Retinal pigment epithelial cell (primary cell): ENCODE measurements at places on chromosomes 13 and 19.

DNA sequence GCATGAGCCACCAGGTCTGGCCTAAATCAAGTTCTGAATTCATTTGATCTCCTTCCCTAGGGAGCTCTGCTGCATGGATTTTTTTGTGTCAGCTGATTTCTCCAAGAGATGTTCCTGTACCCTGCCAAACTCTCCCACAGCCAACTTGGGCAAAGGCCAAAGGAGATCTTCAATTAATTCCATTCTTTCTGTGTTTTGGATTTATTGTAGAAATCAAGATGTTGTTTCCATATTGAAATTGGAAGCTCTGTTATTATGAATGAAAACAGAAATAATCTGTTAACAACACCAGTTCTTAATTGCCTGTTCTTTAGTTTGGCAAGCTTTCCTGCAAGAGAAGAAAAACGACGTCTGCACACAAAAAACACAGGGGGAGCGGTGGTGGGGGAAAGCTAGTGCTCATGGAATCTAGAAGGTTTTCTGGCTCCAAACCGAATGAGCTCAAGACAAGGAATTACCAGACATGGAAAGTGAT is 86.5 kb upstream of the ABCC4 start:
- DNase-seq: no peak

DNA sequence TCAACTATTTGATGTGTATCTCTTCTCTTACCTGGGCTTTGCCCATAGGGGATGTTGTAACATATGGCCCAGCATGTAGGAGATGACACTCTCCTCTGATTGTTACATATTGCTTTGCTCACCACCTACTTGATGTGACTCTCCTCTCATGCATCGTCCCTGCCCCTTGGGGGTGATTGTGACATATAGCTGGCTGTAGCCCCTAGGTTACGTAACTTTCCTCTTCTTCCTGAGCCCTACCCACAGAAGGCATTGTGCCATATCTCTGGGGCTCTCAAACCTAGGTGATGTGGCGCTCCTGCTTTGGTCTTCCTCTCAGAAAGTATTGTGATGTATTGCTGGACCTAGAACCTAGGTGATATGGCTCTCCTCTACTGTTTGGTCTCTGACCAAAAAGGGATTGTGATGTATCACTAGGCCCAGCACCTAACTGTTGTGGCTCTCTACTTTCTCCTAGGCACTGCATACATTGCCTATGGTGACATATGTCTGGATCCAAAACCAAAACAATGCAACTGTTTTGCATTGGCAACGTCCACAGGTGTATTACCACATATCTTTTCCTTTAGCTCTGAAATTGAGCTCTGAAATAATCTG is 71.9 kb upstream of the ZNF724 start:
- no peak for DNase-seq

- DNase-seq: no peak
These were observed 116.2 kb downstream of the ZDHHC20 start for GRCh38 chr13:21342699-21343442.

DNA sequence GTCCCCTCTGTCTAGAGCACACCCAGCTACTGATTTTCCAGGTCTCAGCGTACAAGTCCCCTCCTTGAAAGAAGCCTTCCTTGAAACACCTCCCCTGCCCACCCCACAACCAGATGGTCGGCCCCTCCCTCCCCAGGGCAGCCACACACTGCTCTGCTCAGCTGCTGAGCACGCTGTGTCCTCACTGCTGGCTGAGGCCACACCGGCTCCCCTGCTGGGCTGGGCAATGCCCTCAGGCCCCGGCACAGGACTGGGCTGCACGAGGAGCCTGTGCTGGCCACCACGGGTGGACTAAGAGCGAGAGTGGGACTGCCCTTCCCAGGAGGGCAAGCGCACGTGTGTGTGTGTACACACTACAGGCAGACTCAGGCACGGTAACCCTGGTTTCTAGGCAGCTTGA is 11.8 kb upstream of the RSPH6A start:
- no peak for DNase-seq

GRCh38 chr19:518598-519231 is 11.4 kb downstream of the TPGS1 start:
- DNase-seq: no peak

GRCh38 chr13:26458196-26458749 is 99.2 kb upstream of the WASF3 start:
- no peak for DNase-seq

DNA sequence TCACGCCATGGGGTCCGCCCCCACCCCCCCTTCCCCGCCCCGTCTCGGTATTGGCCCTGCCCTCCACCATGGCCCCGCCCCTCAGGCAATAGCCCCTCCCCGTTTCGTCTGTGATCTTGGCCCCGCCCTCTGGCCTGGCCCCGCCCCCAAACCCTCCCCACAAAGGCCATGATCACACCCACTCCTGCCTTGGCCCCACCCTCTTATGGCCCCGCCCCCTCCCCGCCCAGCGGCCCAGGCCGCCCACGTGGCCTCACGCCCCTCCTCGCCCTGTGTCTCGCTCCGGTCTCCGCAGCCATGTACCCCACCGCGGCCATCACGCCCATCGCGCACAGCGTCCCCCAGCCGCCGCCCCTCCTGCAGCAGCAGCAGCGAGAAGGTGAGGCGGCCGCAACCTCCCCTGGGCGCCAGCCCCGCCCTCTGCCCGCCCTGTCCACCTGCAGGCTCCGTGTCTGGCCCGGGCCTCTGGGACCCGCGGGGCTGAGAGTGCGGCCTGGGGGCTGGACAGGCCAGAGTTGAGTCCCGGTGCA is 61.3 kb downstream of the CELF5 start:
- DNase-seq: no peak

DNA sequence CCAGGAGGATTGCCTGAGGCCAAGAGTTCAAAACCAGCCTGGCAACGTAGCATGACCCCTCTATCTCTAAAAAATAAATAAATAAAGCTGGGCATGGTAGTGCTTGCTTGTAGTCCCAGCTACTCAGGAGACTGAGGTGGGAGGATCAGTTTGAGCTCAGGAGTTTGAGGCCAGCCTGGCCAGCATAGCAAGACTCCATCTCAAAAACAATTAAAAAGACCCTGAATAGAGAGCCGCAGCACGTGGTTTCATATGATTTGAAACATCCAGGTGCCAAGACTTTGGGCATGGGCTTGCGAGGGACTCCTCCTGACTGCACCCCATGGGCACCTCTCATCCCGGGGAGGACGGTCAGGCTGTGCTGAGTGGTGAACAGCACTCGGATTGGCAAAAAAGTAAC is 63.9 kb downstream of the ZIC5 start:
- no peak for DNase-seq

DNA sequence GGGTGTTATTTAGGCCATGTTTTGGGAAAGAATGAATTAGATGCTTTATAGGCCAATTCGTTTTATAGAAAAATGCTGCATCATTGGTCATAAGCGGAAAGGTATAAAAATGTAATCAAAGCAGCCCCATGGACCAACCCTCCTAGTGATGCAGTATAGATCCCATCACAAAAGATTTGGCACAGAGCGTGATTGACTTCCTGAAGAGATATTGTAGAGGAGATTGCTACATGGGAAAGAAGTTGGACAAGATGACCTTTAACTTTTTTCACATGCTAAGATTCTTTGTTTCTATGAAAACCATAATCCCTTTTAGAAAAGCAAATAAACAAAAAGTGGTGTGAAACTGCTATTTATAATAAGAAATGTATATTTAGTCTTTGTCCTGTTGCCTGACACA is 136.5 kb upstream of the FNDC3A start:
- DNase-seq: no peak

DNA sequence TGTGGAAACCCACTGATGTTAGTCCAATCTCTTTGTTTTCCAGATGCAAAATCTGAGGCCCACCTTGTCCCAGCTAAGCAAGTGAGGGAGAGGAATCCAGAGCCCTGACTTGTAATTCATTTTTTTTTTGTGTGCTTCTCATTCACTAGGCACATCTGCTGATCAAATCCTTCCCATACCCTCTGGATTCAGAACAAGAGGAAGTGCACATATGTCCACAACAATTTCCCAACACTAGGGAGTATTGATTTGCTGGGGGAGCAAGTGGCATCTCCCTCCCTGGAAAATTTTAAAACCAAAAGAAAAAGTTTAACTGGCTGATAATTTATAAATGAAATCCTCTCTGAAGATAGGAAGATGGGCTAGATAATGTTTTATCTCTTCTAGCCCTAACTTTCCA is 94.6 kb upstream of the RFC3 start:
- no peak for DNase-seq

DNA sequence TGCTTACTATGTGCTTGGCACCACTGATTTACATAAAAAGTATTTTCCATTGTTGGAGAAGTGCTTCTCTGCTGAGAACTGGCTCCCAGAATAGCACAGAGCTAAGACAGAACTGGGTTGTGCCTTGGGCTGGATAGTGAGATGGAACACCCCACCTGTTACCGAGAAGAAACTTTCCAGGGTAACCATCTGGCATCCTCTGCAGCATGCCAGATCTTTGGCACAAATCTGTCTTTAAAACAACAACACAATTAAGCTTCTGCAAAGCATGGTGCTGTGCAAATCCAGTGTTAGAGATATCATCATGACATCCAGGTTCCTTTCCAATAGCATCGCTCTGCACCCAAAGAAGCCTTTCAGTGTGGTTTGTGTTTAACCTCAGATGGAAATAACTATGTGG is 202.5 kb upstream of the RFC3 start:
- no peak for DNase-seq

DNA sequence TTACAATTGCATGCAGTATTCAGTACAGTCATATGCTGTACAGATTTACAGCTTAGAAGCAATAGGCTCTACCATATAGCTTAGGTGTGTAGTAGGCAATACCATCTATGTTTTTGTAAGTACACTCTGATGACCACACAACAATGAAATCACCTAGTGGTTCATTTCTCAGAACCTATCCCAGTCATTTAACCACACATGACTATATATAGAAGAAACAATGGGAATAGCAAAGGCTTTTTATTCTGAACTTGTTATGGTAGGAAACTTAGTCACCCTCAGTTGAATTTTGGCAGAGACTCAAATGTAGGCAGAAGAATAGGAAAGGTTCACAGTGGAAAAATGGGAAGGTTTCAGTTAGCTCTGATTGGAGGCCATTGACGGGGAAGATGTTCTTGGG is 1075.1 kb upstream of the MIR17HG start:
- peak; percentile 2 for DNase-seq

GRCh38 chr13:46530084-46530935 is 22.7 kb upstream of the LRCH1 start:
- DNase-seq: no peak

DNA sequence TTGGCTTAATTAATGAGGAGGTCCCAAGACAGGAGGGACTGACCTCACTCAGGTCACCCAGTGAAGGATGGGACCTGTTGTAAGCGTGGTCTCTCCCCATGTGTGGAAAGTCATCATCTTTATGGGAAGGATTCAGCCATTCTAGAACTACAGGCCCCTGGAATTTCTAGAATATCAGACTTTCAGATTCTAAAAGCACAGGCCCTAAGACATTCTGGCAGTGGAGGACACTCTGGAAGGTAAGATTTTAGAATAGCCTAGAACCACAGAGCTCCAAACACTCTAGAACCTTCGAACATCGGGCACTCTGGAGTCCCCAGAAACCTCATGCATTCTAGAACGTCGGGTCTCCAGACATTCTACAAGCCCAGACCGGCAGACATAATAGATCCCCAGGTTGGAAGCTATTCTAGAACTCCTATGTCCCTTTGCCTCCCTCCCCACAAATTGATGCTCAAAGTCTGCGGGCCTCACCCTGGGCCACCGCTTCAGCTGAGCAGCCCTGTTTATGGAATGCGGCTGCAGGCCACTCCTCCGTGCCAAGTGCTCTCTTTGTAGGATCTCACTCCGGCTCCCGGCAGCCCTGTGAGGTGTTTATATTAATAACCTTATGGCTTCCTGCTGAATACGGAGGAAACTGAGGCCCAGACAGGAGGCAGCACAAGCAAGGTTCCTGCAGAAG is 1.9 kb upstream of the KLK15 start:
- DNase-seq: no peak

DNA sequence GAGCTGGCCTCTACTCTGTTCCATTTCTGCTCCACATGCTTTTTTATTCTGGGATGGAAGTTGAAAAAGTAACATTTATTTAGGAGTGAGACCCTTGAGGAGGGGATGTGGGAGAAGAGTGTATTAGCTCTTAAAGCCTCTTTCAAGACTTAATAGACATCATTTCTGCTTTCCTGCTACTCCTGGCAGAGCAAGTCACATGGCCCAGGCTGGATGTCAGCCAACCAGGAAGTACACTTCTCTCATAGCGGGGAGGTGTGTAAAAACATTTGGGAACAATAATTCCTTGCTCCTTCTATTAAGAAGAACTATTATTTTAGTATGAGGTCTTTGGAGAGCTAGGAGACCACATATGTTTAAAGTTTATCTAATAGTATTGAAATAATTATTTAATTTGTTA is 40.6 kb upstream of the FAM216B start:
- DNase-seq: no peak

GRCh38 chr19:1270213-1270853 is 1.2 kb downstream of the CIRBP start:
- DNase-seq: no peak

- no peak for DNase-seq
These were observed 45.4 kb downstream of the CCDC70 start for GRCh38 chr13:51907040-51907732.

DNA sequence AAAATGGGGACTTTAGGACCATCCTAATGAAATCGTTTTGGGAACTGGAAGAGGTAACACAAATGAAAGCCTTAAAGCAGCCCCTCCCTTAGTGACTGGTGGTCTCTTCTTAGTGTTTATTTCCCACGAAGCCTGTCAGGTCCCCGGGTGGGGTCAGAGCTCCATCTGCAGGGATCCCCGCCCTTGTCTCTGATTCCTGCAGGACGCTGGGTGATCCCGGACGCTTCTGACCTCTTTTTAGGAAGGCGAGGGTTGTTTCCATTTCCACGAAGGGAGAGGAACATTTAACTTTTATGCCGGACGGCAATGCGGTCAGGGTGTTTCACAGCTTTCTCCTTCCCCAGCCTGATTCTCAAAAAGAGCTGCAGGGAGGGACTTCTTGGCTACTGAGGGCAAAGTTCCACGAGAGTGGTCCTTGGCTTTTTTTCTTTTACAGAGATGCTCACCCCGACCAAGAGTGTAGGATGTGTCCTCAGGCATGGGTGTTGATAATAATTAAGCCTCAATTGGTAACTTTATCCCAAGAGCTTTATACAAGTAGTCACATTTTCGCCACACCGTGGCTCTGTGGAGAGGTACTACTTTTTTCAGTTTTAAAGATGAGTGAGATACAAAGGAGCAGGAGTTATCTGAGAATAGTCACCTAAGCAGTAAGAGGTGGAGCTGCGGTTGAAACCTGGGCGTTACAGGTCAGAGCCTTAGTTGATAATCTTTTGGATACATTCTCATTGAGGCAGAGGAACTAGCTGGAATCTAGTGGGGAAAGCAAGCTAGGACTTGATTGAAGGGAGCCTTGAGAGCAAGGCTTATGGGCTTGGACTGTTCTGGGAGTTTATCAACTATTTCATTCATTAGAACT is 813 bp downstream of the ZNF284 start:
- DNase-seq: no peak

- no peak for DNase-seq
These were observed 40.8 kb downstream of the GGACT start for GRCh38 chr13:100547791-100548201.
